ENCODE measurements at places on chromosomes 6 and 20.
A peak's percentile ranks its signal among the peaks of the same experiment; 100 is the strongest.

- DNase-seq = no peak
Observed at GRCh38 chr6:159434410-159434809, 258.6 kb downstream of the SOD2 start.

DNA sequence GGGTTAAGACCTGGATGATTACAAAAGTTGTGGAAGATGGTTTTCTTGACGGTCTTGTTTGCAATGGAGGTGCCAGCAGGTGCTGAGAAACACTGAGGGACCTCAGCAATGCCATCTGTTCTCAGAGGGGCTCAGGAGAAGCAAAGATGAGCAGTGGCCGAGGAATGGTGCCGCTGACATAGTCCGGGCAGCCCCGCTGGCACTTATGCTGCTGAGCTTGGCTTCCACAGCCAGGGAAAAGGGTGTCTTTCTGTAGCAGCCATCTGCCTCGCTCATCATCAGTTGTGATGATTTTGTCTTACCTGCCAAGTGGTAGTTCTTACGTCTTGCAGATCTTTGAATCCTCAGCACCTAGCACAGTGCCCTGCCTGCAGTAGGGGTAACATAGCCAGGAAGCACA, 55.7 kb downstream of the PPP1R14C start:
- DNase-seq = no peak

GRCh38 chr6:169168302-169168630, 85.4 kb downstream of the THBS2 start:
- DNase-seq = peak; percentile 43

DNA sequence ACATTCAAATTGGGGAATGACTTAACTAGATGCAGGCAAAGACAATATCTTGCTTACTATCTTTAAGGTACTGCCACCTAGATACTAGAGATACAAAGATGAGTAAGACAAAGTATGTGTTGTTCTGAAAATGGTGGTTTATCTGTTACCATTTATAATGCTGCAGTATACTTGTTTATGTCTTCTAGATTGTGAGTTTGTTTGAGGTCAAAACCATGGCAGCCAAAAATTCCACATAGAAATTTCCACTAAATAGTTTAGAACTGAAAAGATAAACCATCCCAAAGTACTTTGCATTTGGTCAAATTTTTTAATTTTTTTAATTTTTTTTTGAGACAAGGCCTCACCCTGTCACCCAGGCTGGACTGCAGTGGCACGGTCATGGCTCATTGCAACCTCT, 150.8 kb downstream of the SOX4 start:
- no peak for DNase-seq

DNA sequence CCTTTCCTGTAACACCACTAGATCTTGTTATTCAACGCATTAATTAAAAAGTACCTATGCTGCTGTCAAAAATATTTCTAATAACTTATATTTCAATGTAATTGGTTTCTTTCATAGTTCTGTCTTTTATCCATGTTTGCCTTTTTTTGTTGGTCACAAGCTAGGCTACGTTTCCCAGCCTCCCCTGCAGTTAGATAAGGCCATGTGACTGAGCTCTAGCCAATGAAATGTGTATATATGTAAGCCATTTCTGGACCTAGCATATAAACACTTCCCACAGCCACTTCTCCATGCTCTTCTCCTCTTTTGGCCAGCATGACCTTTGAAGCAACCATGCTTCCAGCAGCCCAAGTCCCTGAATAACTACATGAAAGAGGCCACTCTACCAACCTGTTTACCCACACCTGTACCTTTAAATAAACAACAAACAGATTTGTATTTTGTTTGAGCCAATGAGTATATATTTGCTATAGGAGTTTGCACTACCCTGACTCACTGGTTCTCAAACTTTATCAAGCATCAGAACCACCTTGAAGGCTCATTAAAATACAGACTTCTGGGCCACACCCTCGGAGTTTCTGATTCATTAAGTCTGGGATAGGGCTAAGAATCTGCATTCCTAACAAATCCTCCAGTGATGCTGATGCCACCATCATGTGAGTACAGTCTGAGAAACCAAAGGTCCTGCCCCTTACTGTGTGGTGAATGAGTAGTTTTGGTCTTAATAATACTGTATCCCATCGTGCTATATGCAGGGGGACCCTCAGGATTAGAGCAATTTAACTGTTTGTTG, 45.6 kb upstream of the BEND6 start:
- no peak for DNase-seq

GRCh38 chr6:111329882-111330633, 153.0 kb downstream of the REV3L start:
- DNase-seq = no peak

GRCh38 chr6:5771759-5772390, 234.8 kb downstream of the NRN1 start:
- DNase-seq = no peak

GRCh38 chr6:22238861-22239260, 58.0 kb downstream of the PRL start:
- no peak for DNase-seq

DNA sequence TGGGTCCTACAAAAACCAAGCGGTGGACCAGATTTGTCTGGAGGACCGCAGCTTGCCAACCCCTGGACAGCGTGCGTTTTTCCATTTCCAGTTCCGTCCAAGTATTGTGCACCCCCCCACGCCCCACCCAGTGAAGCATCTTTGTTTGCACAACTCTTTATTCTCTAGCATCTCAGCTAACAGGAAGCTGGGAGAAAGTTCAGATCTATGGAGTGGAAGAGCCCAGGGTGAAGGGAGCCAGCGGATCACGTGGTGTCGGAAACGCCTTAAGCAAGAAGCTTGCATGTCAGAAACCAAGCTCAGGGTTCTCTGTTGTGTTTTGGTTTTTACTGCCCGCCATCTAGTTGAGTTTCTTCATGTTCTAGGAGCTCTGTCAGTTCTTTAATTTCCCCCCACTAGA, 29.9 kb downstream of the ARID1B start:
- no peak for DNase-seq

DNA sequence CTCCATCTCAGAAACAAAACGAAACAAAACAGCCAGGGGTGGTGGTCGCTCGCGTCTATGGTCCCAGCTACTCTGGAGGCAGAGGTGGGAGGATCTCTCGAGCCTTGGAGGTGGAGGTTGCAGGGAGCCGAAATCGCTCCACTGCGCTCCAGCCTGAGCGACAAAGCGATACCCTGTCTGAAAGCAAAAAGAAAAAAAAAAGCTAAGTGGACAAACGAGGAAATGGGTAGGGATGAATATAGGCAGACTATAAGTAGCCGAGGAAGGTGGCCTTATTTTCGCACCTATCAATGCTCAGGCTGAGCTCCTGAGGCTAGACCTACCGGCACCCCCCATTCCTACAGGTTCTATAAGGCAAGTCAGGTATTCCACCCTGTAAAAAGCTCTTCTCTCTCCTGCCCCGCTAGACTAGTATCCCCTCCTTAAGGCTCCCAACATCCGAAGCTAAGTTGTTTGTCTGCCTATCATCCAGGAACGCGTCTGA, 650 bp upstream of the CASP8AP2 start:
- DNase-seq = no peak

DNA sequence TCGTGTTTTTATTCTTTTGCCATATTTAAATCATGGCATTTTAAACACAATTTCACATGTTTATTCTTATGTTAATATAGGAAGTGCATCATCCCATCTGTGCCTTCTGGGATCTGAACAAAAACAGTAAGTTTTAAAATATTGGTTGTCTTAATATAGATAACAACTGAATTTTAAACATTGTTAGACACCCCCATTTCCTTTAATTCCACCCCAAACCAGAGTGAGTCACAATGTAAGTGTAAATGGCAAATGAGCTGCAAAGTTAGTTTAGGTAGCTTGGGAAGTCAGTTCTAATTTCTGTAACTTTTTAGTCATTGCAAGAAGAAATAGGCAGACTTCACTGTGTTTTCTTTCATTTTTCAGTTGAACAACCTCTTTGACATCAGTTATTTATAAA, 108.0 kb downstream of the ADGRG6 start:
- DNase-seq = no peak

DNA sequence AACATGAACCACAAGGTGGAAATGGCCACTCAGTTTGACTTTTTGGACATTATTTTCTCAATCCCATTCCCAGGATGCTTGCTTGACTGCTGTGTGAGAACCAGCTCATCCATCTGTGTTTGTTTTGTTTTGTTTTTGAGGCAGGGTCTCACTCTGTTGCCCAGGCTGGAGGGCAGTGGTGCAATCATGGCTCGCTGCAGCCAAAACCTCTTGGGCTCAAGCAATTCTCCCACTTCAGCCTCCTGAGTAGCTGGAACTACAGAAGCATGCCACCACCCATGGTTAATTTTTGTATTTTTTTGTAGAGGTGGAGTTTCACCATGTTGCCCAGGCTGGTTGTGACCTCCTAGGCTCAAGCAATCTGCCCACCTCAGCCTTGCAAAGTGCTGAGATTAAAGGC, 166.0 kb upstream of the CDH4 start:
- no peak for DNase-seq

- peak; percentile 13 for DNase-seq
Observed at GRCh38 chr6:7341989-7342742, 29.2 kb upstream of the SSR1 start.

- peak; percentile 72 for DNase-seq
Observed at GRCh38 chr6:13538084-13538483, 36.3 kb upstream of the SIRT5 start.

GRCh38 chr6:43271944-43272343, 26.1 kb upstream of the SLC22A7 start:
- no peak for DNase-seq

GRCh38 chr6:29861521-29862255, 34.1 kb downstream of the HLA-G start:
- no peak for DNase-seq

DNA sequence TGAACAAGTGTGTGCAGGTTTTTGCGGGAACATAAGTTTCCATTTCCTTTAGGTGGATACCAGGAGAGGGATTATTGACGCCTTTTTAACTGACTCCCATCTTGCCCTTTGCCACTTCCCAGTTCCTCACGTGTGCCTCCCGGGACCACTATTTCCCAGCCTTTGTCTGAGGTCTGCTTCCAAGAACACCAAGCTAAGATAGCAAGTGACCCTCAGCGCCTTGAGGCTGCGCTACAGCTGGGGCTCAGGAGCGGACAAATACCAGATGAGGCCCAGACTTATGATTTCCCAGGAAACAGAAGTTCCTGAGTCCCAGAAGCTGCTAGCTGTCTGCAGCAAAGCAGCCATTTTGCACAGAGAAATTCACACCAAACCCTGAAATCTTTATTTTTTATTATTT, 216.7 kb downstream of the SYNDIG1 start:
- DNase-seq = no peak

DNA sequence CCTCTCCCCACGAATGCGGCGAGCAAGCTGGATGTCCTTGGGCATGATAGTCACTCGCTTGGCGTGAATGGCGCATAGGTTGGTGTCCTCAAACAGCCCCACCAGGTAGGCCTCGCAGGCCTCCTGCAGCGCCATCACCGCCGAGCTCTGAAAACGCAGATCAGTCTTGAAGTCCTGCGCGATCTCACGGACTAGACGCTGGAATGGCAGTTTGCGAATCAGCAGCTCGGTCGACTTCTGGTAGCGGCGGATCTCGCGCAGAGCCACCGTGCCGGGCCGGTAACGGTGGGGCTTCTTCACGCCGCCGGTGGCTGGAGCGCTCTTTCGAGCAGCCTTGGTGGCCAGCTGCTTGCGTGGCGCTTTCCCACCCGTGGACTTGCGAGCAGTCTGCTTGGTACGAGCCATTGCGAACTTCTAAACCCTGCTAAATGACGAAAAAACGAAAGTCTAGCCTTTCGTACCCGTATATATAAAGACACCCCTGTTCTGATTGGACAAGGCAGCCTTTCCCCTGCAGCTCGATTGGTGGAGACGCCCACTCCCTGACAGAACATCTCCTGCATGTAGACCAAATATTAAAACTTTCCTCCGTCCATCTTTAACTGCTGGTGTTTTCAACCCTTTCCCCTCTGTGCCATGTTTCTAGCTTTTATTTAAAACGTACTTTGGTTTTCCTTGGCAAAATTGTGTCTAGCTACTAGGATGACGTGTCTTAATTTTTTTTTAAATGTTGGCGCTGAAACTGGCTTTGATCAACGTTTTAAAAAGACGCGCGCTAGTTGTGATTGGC, 109.8 kb downstream of the HFE start:
- peak; percentile 96 for DNase-seq

DNA sequence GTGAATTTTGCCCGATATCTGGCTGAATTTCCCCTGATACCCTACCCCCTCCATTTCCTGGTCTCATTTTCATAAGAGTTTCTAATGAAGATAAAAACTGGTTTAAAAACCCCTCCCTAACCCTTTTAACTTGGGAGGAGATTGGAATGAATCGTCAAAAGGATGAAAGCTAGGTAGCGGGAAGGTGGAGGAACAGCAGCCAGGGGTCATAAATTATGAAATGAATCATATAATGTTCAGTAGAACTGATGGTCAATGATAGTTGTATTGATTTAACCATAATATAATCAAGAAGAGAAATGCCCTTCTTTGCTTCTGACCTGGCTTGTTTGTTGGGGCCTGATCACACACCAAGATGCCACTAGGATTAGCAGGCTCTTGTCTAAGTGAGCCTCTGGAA, 38.5 kb upstream of the SGK1 start:
- DNase-seq = no peak

- no peak for DNase-seq
Observed at GRCh38 chr20:45419188-45420091, 3.5 kb downstream of the PIGT start.

- peak; percentile 26 for DNase-seq
Observed at GRCh38 chr6:16578695-16579285, 182.5 kb downstream of the ATXN1 start.

DNA sequence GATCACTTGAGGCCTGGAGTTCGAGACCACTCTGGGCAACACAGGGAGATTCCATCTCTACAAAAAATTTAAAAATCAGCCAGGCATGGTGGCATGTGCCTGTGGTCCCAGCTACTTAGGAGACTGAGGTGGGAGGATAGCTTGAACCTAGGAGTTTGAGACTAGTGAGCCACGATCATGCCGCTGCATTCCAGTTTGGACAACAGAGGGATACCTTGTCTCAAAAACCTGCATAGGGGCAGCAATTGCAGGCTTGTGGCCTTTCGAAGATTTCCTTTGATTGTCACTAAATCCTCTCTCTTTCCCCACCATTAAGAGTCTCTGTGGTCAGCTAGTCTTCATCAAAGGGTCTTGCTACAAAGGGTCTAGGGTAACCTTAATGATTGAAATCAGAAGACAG, 60.3 kb downstream of the UTRN start:
- DNase-seq = no peak

DNA sequence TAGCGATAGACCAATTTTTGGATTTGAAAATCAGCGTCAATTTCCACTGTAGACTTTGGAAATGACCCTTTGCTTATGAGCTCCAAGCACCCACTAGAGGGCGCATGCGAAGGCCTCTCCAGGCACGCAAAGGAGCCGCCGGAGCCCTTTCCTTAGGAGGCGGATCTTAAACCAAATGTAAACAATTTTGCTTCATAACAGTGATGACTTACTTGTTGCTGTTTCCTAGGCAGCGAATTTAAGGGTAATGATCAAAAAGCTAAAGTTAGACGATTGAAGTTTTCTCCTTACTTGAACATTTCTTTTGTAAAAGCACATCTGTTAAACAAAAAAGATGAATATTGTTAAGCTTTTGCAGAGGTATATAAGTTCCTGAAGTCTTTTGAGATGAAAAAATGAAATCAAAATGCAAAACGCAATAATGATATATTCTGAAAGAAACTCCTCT, 29.2 kb upstream of the EXOC2 start:
- peak; percentile 84 for DNase-seq

GRCh38 chr6:77106992-77107391, 356.3 kb downstream of the HTR1B start:
- no peak for DNase-seq
